ENCODE measurements at places on chromosomes 16 and 17.

GRCh38 chr16:89187032-89187769 lies 13.1 kb downstream of the SLC22A31 start:
- no peak for DNase-seq

DNA sequence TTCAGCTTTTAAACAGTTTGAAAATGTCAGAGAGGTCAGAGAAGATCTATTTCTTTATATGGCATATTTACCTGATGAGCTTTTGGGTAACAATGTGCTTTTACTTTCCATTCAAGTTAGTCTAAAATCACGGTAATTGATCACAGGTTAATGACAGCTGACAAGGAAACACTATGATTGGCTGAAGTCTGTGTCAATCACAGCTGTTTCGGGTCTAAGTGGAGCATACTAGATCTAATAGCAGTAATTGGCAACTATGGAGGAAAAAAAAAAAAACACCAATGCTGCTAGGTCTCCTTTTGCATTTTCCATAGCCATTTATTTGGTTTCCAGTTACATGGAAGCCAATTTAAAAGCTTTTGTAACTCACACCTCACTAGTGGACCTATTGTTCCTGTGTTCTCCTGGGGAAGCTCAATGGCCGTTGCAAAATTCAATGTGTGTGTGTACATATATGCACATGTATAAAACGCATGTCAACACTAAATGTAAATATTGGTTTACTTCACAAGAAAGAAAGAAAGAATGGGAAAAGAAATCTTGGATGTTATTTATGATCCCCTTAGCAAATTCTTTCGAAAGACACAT lies 568.3 kb upstream of the ZFHX3 start:
- no peak for DNase-seq

DNA sequence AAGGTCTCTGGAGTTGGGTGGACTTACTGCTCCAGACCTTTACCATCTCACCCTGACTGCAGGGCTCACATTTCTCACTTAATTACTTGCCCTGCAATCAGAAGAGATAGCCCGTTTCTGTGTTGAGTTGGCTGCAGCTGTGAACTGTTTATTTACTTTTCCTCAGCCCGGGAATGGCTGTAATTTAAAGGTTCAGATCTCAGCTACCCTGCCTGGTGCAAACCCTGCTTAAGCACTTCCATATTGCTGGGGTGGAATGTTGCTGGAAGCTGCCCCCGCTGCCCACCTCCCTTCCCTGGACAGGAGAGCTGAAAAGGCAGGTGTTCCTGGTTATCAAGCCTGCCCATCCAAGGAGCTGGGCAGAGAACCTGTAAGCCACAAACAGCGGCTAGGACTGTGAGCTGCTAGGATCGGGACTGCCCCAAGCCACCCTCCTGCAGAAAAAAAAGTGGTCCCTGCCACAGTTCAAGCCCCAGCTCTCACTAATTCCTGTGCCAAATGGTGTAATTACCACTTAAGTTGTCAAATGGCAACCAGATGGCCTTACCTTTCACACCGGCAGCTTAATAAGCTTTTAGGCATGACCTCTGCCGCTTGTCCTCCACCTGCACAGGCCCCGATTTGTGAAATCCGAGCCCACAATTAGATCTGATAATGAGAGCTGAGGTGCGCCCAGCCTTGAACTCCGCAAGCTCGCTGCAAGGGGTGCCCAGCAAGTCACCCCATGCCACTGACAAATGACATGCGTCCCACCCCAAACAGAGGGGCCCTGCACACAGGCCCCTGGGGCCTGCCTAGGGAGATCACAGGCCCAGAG lies 269.8 kb downstream of the C16orf95 start:
- DNase-seq, result no peak

DNA sequence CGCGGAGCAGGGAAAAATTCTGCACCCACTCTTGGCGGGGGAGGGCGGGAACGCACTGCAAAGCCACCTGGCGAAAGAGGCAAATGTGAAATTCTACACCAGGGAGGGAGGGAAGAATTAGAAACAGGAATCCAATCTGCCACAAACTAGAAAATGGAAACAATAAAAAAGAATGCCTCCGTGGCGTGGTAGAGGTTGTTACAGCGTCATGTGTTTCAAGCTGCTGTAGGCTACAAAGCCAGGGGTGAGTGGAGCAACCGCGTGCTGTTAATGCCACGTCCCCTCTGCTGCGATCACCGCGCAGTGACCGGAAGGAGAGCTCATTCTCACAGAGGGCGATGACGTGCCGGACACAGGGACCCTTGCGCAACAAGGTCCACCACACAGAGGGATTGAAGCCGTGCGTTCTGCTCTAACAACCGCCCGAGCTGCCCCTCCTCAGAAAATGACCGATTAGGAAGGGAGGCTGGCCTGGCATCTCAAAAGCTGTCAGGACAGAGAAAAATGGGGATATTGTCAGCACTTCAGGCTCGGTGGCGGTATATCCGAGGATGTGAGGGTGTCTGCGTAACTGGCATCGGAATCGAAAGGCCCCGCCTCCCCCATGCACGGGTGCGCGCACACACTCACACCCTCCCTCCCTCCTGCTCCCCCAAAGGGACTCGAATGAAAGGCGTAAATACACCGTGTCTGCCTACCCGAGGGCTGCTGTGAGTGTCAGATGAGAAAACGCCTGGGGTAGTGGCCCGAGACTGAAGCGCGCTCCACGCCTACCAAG lies 70.8 kb upstream of the TNRC6C start:
- no peak for DNase-seq

All from AG04449 (cell line).